ENCODE measurements at places on chromosomes 3 and 15. TPM values are rescaled to one million over a fixed set of nuclear protein-coding genes. Genes with fewer than 3 reads are reported as not detected.

The CASR gene
- not detected for polyA plus RNA-seq

The TIGIT gene
- polyA plus RNA-seq = not detected

The SPATA12 gene
- not detected for polyA plus RNA-seq

The WDR76 gene
- 0.15 TPM for polyA plus RNA-seq

The GABRR3 gene
- polyA plus RNA-seq = not detected

Measured in Purkinje cell (primary cell).